Stimulated activated CD4-positive, alpha-beta T cell treated with anti-CD3 and anti-CD28 coated beads, TNF-alpha, amount 100 ng/mL, for 24 hours (primary cell): ENCODE measurements at places on chromosomes 16 and 17.

DNA sequence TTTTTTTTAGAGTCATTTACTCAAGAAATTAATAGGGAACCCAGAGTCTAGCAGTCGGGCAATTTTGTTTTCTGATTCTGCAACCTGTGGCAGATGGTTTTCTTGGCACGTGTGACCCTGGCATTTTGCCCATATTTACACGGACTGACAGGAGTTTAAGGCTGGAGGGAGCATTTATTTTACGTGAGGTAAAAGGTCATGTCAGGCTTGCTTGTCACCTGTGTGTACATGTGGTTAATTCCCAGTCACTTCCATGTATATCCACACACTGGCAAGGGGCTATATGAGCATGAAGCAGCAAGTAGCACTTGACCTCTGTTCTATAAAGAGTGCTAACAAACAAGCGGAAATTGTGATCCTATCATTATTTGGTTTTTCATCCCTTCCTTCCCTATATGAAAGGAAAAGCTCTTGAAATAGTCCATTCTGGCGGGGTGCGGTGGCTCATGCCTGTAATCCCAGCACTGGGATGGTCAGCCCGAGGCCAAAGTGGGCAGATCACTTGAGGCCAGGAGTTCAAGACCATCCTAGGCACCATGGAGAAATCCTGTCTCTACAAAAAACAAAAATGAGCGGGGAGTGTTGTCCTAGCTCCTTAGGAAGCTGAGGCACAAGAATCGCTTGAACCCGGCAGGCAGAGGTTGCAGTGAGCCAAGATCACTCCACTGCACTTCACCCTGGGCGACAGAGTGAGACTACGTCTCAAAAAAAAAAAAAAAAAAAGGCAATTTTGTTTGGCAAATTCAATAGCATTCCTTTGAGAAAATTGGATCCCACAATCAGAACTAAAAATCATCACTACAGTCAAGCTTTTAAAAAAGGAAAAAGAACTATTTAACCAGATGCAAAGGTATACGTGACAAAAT is 2.1 kb downstream of the SPAG9 start:
- no peak for DNase-seq

GRCh38 chr16:49365711-49366509 is 7.7 kb upstream of the C16orf78 start:
- DNase-seq = no peak

DNA sequence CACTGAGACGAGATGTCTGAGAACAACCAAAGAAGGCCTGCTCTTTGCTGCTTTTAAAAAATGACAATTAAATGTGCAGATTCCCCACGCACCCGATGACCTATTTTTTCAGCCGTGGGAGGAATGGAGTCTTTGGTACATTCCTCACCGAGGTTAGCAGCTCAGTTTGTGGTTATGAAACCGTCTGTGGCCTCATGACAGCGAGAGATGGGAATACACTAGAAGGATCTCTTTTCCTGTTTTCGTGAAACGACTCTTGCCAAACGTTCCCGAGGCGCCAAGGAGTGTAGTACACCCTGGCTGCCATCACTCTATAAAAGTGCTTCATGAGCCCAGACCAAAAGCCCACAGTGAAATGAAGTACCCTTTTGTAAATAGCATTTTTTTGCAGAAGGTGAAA is 87.8 kb downstream of the CRISPLD2 start:
- no peak for DNase-seq

GRCh38 chr17:72691586-72691985 is 400.9 kb downstream of the SLC39A11 start:
- no peak for DNase-seq

DNA sequence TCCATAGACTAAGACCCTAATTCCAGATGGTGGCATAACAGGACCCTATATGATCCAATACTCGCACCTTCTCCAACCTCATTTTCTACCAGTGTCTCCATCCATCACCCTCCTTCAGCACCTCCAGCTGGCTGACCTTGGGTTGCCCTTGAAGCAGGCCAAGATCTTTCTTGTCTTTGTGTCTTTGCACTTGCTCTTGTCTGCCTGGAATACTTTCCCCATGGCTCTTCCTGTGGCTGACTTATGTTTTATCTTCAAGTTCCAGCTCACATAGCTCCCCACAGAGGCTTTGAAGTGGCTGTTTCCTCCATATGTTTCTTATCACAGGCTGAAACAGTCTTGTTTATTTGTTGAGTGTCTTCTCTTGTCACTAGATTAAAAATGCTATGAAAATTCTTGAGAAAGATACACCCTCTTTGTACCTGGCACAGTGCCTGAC is 29.6 kb upstream of the MMD start:
- DNase-seq = no peak

- no peak for DNase-seq
Measured at GRCh38 chr16:57701759-57702371, 7.3 kb downstream of the DRC7 start.

GRCh38 chr16:15775209-15775608 is 81.6 kb downstream of the MYH11 start:
- no peak for DNase-seq

DNA sequence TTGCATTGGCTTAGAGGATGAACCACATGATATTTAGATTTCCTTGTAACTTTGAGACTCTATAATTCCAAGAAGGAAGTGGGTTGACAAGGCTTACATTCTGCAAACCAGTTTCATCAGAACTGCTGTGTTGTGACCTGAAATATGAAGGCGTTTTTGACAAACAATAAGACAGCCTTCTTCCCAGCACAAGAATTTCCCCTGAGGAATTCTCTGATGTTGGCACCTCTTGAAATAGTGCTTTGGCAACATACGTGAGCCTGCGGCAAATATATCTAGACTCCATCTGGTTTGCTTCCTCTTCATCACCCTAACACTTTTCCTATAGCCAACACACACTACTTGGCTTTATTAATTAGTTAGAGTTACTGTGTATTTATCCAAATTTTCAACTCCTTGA is 585.5 kb upstream of the SOX9 start:
- no peak for DNase-seq
